RPMI7951 (cell line): ENCODE measurements at places on chromosomes 2 and 18. TPM values are rescaled to one million over a fixed set of nuclear protein-coding genes. Genes with fewer than 3 reads are reported as not detected.
A peak's percentile ranks its signal among the peaks of the same experiment; 100 is the strongest.

The GATA6 gene
- 2.9 and 3.3 TPM in 2 replicates for total RNA-seq

The UPP2 gene
- total RNA-seq = not detected in 2 replicates

The UGT1A5 gene
- total RNA-seq = not detected in 2 replicates

The PRSS56 gene
- not detected in 2 replicates for total RNA-seq

The ALLC gene
- not detected in 2 replicates for total RNA-seq

The CDK15 gene
- total RNA-seq = 59.0 and 67.0 TPM in 2 replicates

The SIX2 gene
- 0.78 and 1.4 TPM in 2 replicates for total RNA-seq

GRCh38 chr18:73766910-73767515 is 380.6 kb downstream of the FBXO15 start:
- peak; percentile 31 for DNase-seq

DNA sequence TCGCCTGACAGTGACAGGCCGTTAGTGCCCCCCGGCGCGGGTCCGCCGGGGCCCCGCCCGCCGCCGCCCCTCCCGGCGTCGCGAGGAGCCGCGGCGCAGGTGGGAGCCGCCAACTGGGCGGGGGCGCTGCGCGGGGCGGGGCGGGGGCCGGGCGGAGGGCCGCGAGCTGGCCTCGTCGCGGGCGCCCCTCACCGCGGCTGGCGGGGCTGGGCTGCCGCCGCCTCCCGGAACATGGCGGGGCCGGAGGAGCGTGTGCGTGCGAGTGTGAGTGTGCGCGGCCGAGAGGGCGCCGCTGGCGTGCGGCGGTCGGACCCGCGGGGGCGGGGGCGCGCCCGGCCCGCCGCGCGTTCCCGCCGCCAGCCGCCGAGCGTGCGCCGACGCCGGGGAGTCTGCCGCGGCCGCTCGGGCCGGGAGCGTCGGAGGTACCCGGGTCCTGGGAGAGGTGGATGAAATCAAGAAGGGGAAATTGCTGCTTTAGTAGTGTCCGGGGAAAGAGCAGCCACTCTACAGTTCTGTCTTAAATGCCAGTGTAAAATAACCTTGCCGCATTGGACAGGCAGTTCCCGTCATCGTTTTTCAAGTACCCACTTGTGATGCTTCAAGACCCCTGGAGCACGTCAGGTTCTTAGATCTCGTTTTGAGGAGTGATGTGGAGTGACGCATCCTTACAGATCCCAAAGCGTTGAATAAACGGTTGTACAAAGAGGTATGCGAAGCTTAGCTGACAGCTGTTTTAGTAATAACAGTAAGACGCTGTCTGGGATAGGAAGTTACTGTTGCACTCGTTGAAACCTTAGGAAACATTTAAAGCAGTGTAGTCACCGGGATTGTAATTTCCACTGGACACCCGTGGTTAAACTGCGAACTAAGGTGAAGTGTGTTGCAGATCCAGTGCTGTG is 836 bp downstream of the ANKRD12 start:
- DNase-seq = peak; percentile 71

DNA sequence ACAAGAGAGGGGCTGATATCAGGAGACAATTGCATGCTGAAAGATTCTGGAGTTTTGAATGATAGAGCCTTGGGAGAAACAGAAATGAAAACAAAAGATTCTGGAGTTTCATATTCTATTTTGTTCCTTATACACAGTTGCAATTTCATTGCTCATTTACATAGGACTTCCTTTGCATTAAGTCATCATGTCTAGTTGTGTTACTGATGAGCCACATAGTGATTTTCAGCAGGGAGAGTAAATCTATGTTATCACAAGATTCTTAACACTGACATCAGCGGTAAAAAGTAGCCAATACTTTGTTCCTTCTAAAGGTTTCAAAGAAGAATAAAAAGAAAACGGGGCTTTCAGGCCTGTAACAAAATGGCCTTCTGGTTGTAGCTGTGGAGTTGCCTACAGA is 7.1 kb downstream of the ADAM17 start:
- DNase-seq = no peak

GRCh38 chr2:126644630-126645191 is 11.2 kb upstream of the GYPC start:
- DNase-seq = no peak

- DNase-seq = peak; percentile 60
These were observed 38.6 kb upstream of the SH3BP4 start for GRCh38 chr2:234913208-234913626.

DNA sequence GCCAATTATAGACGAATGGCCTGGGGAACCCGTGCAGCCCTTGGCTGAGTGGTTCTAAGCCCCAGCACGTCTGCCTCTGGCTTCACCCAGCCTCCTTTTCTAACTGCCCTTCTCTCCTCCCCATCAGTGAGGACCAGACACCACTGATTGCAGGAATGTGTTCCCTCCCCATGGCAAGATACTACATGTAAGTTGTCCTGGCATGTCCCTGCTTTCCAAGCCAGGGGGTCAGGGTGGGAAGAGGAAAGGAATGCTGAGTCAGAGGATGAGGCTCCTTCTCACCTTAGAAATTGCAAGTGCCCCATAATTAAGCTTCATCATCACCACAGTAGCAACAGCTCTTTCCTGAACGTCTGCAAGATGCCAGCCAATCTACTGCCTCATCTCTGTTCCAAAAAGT is 4.8 kb downstream of the IL1F10 start:
- no peak for DNase-seq

GRCh38 chr2:96811917-96812316 is 4.2 kb upstream of the CNNM3 start:
- no peak for DNase-seq

- no peak for DNase-seq
These were observed 22.4 kb upstream of the ARMC9 start for GRCh38 chr2:231176066-231176465.

- DNase-seq = no peak
These were observed 35.2 kb upstream of the LPIN2 start for GRCh38 chr18:3048121-3048520.

- DNase-seq = peak; percentile 24
These were observed 715 bp upstream of the CFAP36 start for GRCh38 chr2:55518841-55519165.

- DNase-seq = no peak
These were observed 102.0 kb downstream of the ARHGAP15 start for GRCh38 chr2:143231254-143231645.
